Osteocyte (in vitro differentiated cells): ENCODE measurements at places on chromosomes 3 and 15. TPM values are rescaled to one million over a fixed set of nuclear protein-coding genes. Genes with fewer than 3 reads are reported as not detected.

USP50 gene
- total RNA-seq, result 0.47 and 2.0 TPM in 2 replicates

ESYT3 gene
- total RNA-seq, result 0.21 and 0.34 TPM in 2 replicates

GRCh38 chr3:104032283-104032682, 1334.4 kb upstream of the ALCAM start:
- H3K4me3 ChIP-seq, result no peak overlapping the region
- no peak for DNase-seq
- H3K4me1 ChIP-seq, result no peaks in the 10 kb centered on the region
- H3K27ac ChIP-seq, result no peak overlapping the region

TPRG1 gene
- total RNA-seq, result 0.46 and 1.6 TPM in 2 replicates

GP9 gene
- not detected in 2 replicates for total RNA-seq

DNA sequence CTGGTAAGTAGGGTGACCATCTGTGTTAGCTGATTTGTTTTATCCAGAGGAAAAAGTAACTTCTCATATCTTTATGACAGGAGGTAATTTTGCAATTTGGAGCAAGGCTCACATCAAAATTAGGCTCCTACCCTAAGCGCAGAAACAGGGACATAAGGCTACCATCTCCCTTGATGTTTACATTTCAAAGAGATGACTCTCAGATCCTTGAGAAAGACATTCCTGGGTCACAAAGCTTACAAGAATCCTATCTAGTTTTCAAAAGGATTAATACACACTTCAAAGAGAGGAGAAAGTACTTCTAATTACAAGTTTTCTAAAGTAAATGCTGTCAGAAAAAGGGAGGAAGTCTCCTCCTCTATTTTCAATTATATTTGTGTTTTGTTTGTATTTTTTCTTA, 7.0 kb downstream of the ZPLD1 start:
- no peak for DNase-seq
- H3K27ac ChIP-seq, result no peak overlapping the region
- no peaks in the 10 kb centered on the region for H3K36me3 ChIP-seq
- peaks cover 14% of the 10 kb centered on the region for H3K27me3 ChIP-seq

GRCh38 chr3:136562026-136562425, 190.2 kb downstream of the STAG1 start:
- H3K36me3 ChIP-seq, result peaks cover 7% of the 10 kb centered on the region
- no peak overlapping the region for H3K4me3 ChIP-seq
- no peaks in the 10 kb centered on the region for H3K27me3 ChIP-seq
